ENCODE measurements at places on chromosomes 3 and 15. TPM values are rescaled to one million over a fixed set of nuclear protein-coding genes. Genes with fewer than 3 reads are reported as not detected.

Gene FLNB
- 166 TPM for total RNA-seq

DNA sequence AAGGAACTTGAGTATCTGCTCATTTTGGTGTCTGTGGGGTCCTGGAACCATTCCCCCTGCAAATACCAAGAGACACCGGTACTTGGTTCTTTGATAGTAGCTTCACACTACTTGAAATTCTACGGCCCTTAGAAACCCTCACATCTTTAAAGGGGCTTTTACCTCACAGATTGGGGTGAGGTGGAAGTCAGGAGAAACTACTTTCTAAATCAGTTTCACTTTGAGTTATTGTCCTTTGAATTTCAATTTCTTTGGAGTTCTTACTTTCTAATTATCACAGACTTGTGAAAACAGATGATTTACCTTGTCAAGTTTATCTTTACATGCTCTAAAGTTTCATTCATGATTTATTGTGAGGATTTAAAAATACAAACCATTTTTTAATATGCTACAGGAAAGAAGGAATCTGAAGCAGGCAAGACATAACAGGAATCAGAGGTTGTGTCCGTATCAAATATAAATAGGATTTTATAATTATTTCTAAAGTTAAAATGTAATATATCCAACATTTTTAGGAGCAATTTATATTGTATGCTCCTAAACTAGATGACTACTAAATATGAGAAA, 98.9 kb downstream of the NEDD4 start:
- H3K36me3 ChIP-seq: no peaks in the 10 kb centered on the region
- no peaks in the 10 kb centered on the region for H3K27me3 ChIP-seq
- no peak overlapping the region for H3K4me3 ChIP-seq
- H3K27ac ChIP-seq: no peak overlapping the region

- no peaks in the 10 kb centered on the region for H3K36me3 ChIP-seq
- no peak overlapping the region for H3K4me3 ChIP-seq
- no peaks in the 10 kb centered on the region for H3K27me3 ChIP-seq
- no peak for DNase-seq
Measured at GRCh38 chr3:86229775-86230094, 761.2 kb downstream of the VGLL3 start.

DNA sequence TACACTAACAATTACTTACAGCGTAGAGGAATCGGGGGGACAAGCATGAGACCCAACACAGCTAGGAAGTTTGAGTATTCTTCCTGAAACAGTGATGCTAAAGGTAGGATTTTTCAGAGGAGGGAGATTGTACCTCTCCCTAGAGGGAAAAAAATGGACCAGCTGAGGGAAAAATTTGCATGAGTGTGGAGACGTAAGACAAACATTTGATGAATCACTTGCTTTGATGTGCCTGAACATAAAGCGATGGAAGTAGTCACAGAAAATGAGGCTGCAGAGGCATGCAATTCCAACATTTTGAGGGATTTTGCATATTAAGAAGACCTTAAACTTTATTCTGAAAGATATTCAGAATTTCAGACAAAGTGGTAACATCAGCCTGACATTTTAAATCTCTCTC, 102.2 kb downstream of the COL6A6 start:
- H3K27me3 ChIP-seq: peaks cover 7% of the 10 kb centered on the region
- no peaks in the 10 kb centered on the region for H3K36me3 ChIP-seq
- DNase-seq: no peak
- no peaks in the 10 kb centered on the region for H3K4me1 ChIP-seq
- no peak overlapping the region for H3K4me3 ChIP-seq

- no peaks in the 10 kb centered on the region for H3K4me1 ChIP-seq
- no peaks in the 10 kb centered on the region for H3K27me3 ChIP-seq
- H3K36me3 ChIP-seq: no peaks in the 10 kb centered on the region
- no peak for DNase-seq
Measured at GRCh38 chr3:21752749-21753347, 1.8 kb upstream of the ZNF385D start.

DNA sequence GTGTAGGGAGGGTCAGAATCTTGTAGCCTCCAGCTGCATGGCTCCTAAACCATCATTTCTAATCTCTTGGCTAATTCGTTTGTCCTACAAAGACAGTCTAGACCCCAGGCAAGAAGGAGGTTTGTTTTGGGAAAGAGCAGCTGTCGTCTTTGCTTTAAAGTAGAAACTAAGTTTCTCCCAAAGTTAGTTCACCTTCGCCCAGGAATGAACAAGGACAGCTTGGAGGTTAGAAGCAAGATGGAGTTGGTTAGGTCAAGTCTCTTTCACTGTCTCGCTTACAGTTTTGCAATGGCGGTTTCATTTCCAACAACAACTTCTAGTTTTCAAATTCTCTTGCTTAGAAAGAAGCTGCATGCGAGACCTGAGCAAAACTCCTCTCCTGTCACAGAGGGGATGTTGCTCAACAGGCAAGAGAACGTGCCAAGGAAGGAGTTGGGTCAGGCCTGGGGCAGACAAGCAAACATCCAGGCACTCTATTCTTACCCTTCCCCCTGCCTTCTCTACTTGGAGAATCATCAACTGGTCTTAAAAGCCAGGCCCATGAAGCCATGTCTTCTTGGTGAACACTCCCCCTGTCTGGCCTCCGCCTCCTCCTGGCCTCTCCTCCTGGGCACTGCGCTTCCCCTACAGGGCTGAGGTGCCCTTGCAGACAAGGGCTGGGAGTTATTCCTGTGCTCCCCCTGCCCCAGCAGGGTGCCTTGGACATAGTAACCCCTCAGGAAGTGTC, 57.6 kb downstream of the TMEM44 start:
- DNase-seq: no peak
- no peak overlapping the region for H3K4me3 ChIP-seq
- H3K27me3 ChIP-seq: no peaks in the 10 kb centered on the region
- peaks cover 36% of the 10 kb centered on the region for H3K4me1 ChIP-seq

DNA sequence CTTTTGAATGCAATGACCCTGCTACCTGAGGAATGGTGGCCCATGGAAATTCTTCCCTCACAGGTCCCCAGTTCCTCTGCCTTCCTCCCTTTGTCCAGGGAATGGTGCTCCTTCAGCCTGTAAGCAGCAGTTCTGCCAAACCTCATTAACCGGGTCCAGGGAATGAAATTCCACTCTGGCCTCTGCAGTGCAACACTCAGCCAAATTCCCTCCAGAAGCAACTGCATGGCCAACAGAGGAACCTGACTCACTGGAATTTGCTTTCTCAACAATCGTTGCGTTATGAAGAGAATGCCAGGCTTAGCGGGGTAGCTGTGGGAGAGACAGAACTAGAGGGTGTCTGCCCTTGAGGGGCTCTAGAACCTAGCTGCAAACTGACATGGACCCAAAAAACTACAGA, 449.4 kb upstream of the PROK2 start:
- no peak for DNase-seq
- H3K4me3 ChIP-seq: no peak overlapping the region
- H3K27ac ChIP-seq: no peak overlapping the region
- no peaks in the 10 kb centered on the region for H3K36me3 ChIP-seq

DNA sequence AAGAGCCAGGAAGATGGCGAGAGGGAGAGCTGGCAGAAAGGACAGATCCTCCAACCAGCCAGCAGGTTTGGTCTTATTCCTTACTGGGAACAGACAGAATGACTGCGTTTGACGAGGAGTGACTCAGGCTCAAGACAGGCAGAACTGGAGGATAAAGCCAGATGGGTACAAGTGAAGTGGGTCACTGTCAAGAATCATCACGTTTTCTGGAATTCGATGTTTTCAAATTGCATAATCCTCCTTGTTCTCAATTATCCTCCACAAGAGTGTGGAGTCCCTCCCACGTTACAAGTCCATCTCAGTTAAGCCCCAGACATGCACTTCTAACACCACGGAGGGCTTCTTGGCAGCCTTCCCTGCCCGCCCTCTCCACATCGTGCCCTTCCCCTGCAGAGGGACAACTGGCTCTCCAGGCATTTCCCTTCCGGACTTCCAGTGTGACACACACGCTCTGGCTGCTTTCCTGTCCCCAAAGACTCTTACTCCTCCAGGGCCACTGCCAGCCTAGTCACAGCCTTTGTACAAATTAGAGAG, 183.1 kb downstream of the CHST2 start:
- no peaks in the 10 kb centered on the region for H3K36me3 ChIP-seq
- H3K4me3 ChIP-seq: no peak overlapping the region
- H3K27ac ChIP-seq: no peak overlapping the region
- DNase-seq: peak; percentile 37

Gene CLDN18
- total RNA-seq: not detected

DNA sequence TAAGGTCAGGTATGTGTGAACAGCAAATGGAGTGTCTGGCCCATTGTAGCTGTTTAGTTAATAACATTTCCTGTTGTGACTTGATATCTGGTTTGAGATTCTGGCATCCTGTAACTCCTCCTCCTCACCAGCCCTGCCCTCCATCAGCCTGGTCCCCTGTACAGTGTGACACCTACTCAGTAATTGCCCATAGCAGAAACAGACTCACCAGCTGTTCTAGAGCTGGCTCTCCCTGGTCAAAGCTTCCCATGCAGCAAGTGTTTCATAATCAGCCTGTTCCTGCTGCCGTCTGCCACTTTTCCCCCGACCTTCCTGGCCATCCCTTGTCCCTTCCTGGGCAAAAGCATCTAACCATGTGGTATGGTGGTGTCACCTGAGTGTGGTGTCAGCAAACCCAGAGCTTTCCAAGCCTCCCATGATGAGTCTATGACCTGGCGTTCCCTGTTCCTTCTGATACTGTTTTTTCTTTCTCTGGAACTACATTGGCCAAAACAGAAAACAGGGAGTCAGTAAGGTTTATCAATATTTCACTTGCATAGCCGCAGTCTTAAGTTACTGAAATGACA, 55.4 kb downstream of the B3GALNT1 start:
- no peaks in the 10 kb centered on the region for H3K36me3 ChIP-seq
- no peaks in the 10 kb centered on the region for H3K4me1 ChIP-seq
- H3K27ac ChIP-seq: no peak overlapping the region
- no peaks in the 10 kb centered on the region for H3K27me3 ChIP-seq

GRCh38 chr15:99085413-99086326, 19.2 kb upstream of the SYNM start:
- H3K36me3 ChIP-seq: no peaks in the 10 kb centered on the region
- no peak overlapping the region for H3K4me3 ChIP-seq
- no peaks in the 10 kb centered on the region for H3K27me3 ChIP-seq
- no peaks in the 10 kb centered on the region for H3K4me1 ChIP-seq
- no peak for DNase-seq

Gene ARHGAP31
- total RNA-seq: 11.4 TPM

Gene CFAP100
- total RNA-seq: not detected

- H3K4me1 ChIP-seq: no peaks in the 10 kb centered on the region
- H3K36me3 ChIP-seq: no peaks in the 10 kb centered on the region
- H3K4me3 ChIP-seq: no peak overlapping the region
- peak; percentile 70 for DNase-seq
Measured at GRCh38 chr3:48273594-48274211, 32.8 kb downstream of the ZNF589 start.

Gene ISLR
- total RNA-seq: 59.8 TPM

DNA sequence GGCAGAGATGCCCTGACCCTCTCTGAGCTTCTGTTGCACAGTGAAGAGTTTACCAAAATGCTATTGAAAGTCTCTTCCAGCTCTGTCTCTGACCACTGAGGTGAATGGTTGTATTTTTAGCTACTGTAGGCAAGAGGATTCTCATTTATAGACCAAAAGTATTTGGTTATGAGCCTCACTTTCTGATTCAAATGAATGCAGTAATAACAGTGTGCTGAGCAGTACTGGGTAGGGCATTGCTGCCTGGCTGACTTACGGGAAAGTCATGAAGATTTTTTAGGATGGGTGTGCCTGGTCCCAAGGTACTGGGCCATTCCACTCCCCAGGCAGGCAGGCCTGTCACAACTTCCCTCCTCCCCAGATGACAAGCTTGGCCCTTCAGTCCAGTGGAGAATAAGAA, 15.5 kb downstream of the PLA1A start:
- no peak for DNase-seq
- H3K27me3 ChIP-seq: no peaks in the 10 kb centered on the region
- no peak overlapping the region for H3K27ac ChIP-seq

DNA sequence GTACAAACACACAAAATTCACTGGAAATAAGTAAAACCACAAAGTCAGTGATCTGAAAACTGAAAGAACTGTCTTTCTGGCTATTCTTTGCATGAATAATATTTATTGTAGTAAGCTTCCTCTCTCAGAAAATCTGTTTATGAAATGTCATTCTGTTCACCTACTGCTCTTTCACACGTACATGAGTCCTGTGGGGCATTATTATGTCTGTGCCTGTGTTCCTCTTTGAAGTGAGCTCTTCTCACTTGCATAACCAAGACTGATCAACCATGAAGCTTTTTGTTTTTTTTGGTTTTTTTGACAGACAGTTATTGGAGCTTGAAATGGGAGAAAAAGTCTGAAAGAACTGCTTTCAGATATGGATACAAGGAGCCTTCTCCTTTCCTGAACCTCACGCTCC, 195.8 kb downstream of the PLCH1 start:
- DNase-seq: no peak
- H3K36me3 ChIP-seq: no peaks in the 10 kb centered on the region
- H3K4me1 ChIP-seq: no peaks in the 10 kb centered on the region
- H3K27me3 ChIP-seq: no peaks in the 10 kb centered on the region

GRCh38 chr15:67917636-67918035, 77.8 kb upstream of the RNU6-1 start:
- no peak overlapping the region for H3K27ac ChIP-seq
- H3K4me3 ChIP-seq: no peak overlapping the region
- H3K36me3 ChIP-seq: no peaks in the 10 kb centered on the region
- H3K27me3 ChIP-seq: no peaks in the 10 kb centered on the region

- no peaks in the 10 kb centered on the region for H3K4me1 ChIP-seq
- no peaks in the 10 kb centered on the region for H3K36me3 ChIP-seq
- DNase-seq: peak; percentile 9
Measured at GRCh38 chr3:79167651-79168416, 600.0 kb downstream of the ROBO1 start.

DNA sequence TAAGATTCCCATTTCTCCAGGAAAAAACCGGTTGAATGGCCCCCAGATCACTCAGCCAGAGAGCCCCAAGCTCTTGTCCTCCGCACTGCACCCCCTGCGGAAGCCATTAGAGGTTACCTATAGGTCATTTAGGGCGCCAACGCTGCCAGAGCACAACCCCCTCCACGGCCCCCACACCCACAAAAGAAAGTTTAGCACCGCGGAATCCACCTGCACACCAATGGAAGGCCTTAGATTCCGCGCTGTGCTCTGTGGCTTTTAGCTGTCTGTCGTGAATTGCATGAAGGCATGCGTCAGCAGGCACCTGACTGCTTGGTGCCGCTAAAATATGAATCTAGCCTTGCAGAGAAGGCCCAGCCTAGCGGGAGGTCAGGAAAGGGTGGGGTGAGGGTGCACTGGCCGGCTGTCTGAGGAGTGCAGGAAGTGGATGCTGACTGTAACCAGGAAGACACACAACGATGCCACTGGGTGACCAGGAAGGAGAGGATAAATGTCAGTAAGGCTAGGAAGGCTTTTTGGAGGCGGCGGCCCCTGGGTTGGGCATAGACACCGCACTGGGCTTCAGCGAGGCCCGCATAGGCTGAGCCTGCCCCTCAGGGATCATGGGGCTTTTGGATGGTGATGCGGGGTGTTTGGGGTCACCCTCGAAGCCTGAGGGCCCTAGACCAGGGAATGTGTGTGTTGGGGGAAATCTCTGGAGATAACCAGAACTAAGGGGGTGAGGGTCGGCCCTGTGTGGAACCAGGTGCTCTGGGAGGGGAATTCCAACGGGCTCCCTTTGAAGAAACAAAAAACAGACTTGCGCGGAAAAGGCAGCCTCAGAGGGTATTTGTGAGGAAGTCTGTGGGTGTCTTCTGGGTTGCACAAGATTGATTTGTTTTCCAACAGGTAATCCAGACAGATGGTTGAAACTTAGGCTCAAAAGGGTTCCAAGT, 976 bp upstream of the NUP210 start:
- H3K4me1 ChIP-seq: peaks cover 9% of the 10 kb centered on the region
- peak overlapping the region; percentile 79 for H3K4me3 ChIP-seq
- no peaks in the 10 kb centered on the region for H3K27me3 ChIP-seq
- no peak for DNase-seq

Gene PRRT3
- 5.0 TPM for total RNA-seq

- DNase-seq: no peak
- no peaks in the 10 kb centered on the region for H3K27me3 ChIP-seq
- no peak overlapping the region for H3K4me3 ChIP-seq
- no peaks in the 10 kb centered on the region for H3K36me3 ChIP-seq
- H3K27ac ChIP-seq: no peak overlapping the region
Measured at GRCh38 chr3:144051211-144051610, 79.6 kb downstream of the DIPK2A start.
